ENCODE measurements at places on chromosomes 11 and 22.
A peak's percentile ranks its signal among the peaks of the same experiment; 100 is the strongest.

DNA sequence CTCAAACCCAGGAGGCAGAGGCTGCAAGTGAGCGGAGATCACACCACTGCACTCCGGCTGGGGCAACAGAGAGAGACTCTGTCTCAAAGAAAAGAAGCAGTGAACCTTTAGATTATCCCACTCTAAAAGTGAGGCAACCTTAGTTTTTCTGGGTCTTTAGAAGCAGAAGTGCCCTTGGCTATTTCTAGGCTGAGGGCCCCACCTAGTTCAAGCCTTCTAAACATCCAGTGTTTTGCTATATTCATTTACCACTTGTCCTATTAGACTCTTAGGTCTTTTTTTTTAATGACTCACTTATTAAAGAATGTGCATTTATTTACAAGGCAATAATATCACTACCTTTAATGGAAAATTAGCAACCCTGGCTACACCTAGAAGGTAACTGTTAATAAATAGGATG, 16.7 kb upstream of the EHF start:
- DNase-seq = no peak

DNA sequence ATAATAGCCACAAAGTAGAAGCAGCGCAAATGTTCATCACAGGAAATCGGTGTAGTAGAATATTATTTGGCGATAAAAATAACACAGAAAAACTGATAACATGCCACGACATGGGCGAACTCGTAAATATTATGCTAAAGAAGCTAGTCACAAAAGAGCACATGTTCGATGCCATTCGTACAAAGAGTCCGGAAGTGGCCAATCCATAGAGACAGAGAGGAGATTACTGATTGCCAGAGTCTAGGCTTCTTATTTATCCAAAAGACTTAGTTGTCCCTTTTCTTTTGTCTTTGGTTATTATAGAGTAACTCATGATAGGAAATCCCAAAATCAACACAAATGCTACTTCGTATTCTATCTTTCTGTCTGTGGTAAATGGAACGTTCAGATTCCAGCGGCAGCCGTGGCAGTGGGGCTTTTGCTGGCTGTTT, 56.5 kb downstream of the MED15 start:
- no peak for DNase-seq

- peak; percentile 52 for DNase-seq
Observed at GRCh38 chr22:46467006-46467405, 70.4 kb downstream of the CELSR1 start.

GRCh38 chr11:123707606-123708205, 33.8 kb downstream of the ZNF202 start:
- peak; percentile 67 for DNase-seq

GRCh38 chr11:124115782-124116616, 749 bp downstream of the VWA5A start:
- DNase-seq = no peak

GRCh38 chr11:70581991-70582885, 183.9 kb downstream of the CTTN start:
- no peak for DNase-seq

DNA sequence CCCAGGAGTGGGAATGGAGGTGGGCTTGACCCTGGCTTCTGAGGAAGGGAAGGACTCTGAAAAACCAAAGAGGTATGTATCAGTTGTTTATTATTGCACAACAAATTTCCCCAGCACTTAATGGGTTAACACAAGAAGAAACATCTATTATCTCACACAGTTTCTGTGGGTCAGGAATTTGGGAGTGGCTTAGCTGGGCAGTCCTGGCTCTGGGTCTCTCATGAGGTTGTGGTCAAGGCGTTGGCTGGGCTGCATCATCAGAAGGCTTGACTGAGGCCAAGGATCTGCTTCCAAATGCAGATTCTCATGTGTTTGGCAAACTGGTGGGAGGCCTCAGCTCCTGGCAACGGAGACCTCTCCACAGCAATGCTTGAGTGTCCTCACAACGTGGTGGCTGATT, 17.5 kb upstream of the SMIM38 start:
- DNase-seq = peak; percentile 81

DNA sequence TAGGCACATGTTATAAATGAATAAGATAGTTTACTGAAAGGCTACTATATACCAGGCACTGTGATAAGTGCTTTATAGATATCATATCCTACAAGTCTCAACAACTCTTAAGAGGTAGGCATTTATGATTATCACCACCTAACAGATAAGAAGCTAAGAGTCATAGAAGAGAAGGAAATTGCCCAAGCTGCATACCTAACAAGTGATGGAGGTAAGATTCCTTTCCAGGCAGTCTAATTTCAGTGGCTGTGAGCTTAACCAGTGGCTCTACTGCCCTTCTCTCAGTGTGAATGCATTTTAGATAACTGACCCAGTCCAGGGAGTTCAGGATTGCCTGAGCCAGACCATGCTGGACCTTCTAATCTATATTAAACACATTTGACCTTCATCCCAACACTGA, 39.2 kb downstream of the HEPHL1 start:
- no peak for DNase-seq

DNA sequence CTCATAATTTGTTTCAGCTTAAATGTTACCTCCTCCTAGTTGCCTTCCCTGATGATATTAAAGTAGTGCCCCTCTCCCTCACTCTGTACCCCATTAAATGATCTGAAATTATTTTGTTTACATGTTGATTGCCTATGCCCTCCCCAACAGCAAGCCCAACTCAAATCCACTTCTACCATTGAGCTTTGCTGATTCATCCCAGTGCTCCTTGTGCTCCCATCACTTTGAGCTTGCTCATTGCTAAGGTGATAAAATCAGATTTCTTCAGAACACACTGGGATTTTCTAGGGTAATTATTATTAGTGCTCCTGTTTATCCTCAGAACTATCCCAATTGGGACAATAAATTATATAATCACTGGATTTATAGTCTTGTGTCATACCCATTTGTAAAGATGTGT, 8.4 kb upstream of the DDX6 start:
- no peak for DNase-seq

DNA sequence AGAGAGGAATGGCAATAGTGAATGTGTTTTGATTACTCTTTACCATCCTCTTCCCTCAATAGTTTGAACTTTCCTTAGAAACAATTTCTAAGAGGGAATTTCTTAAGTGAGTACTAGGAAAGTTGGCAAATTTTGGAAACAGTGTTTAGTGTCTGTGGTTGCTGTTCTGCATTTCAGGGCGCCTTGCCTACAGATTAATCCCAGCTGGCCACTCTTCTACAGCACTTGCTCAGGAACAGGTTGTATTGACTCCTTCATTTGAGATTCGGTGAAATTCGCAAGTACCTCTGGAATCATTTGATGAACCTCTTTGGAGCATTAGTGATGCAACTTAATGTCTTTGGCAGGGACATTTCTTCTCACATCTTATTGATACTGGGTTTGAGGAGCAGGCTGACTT, 28.3 kb downstream of the JAM3 start:
- no peak for DNase-seq

GRCh38 chr11:85776951-85777602, 33.9 kb downstream of the SYTL2 start:
- DNase-seq = no peak

DNA sequence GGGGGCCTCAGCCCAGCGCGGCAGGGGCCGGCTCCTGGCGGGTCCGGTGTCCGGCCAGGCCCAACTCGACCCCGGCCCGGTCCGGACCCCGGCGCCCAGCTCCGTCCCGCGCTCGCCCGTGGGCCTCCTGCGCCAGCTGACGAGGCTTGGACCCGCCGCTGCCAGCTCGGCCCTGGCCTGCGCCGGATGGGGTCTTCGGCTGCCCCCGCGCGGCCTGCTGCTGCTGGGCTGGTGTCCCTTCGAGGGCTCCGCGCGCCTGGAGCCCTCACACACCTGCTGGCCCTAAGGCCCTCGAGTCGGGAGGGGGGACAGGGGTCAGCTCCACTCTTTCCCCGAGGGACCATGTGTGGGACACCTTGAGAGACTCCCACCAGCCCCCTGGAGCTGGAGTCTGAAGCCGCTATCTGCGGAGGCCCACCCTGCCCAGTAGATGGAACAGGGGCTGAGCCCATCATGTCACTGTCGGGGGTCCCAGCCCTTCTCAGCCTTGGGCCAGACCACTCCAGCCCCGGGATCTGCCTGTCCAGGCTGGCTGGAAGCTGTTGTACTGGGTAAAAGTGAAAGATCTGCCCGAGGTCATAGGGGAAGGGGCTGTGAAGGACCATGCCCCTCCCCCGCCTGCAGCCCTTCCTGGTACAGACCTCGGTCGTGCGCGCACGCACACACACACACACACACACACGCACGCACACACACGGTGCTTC, 768 bp upstream of the CDKN1C start:
- peak; percentile 28 for DNase-seq

DNA sequence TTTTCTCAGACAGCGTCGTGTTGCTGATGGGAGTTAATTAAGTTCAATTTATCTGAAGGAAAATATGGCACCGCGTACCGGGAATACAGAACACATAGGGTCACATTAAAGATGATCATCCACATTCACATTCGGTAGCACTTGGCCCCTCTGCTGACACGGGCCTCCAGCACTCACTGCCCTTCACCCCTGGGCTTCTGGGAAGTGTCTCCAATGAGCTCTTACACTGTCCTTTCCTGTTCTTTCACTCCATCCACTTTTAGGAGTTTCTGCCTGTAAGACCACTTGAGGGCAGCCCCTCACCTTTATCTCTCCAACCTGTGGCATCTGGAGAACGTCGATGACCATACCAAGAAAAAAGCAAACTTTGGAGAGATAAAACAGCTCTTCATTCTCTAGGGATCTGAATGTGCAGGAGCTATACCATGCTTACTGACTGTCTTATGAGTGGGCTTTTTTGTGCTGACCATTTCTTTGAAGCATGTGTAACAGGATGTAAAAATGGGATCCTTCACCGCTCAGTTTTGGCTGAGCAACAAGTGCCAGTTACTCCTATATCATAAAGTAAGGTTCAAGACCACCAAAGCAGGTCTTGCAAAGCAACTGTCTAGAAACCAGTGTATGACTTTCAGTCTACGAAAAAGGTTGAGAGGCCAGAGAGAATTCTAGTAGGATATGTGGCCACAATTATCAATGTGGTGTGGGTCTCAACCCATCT, 1.1 kb upstream of the SERGEF start:
- peak; percentile 6 for DNase-seq

Data from EH (cell line).